ENCODE measurements at places on chromosomes 7 and 10.

GRCh38 chr10:3516234-3516922 lies 268.6 kb downstream of the KLF6 start:
- DNase-seq, result no peak

GRCh38 chr10:10685566-10685965 lies 332.1 kb upstream of the CELF2 start:
- no peak for DNase-seq

DNA sequence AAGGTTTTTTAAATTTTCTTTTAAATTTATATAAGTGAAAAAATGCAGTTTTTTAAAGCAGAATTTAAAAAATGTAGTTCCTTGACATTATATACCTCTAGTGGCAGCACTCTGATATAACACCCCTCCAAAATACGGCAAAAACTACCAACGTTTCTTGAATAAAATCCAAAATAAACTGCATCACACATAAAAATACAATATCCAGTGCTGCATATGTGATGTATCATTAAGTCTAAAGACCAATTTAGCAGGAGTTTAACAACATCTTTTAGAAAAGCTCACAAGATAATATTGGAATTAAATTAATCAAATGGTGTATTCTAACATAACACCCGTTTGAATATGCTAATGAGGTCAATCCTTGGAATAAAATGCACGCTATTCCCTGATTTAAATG lies 1.4 kb downstream of the TCERG1L start:
- DNase-seq, result no peak

GRCh38 chr7:107890493-107890961 lies 456 bp upstream of the DLD start:
- no peak for DNase-seq

GRCh38 chr7:46009211-46009610 lies 88.1 kb upstream of the IGFBP3 start:
- no peak for DNase-seq

GRCh38 chr7:25006276-25006675 lies 26.3 kb upstream of the OSBPL3 start:
- no peak for DNase-seq

GRCh38 chr7:79652619-79653018 lies 199.2 kb upstream of the MAGI2 start:
- DNase-seq, result no peak

DNA sequence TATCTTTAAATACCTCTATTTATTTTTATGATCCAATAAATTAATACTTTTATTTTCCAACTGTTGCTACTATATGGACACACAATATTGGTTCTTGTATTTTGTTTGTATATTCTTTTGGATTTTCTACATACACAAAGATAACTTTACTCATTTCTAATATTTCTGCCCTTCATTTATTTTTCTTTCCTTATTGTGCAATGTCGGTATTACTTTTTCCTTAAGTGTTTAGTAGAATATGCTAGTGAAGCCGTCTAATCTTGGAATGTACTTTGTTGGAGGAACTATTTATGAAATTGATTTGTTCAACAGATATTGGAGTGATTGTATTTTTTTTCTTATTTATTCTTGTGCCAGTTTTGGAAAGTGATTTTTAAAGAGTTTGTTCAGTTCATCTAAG lies 94.0 kb downstream of the ORC5 start:
- DNase-seq, result no peak

DNA sequence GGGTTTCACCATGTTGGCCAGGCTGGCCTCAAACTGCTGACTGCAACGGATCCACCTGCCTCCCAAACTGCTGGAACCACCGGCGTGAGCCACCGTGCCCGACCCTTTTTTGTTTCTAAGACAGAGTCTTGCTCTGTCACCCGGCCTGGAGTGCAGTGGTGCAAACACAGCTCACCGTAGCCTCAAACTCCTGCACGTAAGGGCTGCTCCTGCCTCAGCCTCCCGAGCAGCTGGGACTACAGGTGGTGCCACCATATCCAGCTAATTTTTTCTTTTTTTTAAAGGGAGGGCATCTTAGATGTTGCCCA lies 36.4 kb downstream of the ADAP1 start:
- no peak for DNase-seq

DNA sequence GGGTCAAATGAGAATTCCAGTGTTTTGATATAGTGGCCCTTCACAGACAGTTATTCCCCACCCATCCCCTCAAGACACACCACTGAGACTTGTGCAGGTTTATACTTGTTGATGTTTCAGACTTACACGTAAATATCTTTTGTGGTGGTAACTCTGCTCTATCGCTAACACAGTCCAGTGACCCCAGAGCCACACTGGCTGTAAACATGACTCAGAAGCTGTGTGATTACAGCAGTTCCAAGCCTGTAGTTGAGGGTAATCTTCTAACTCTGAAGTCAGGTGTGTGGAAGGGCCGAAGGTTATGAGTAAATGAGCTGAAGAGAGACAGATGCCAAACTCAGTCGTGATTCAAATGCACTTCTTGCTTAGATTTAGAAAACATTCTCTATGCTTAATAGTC lies 19.4 kb downstream of the NOBOX start:
- DNase-seq, result no peak

GRCh38 chr7:70695795-70696083 lies 436.2 kb upstream of the GALNT17 start:
- DNase-seq, result no peak

GRCh38 chr10:30818854-30819253 lies 189.3 kb upstream of the LYZL2 start:
- no peak for DNase-seq

- peak; percentile 48 for DNase-seq
These were observed 30.9 kb downstream of the GIMAP8 start for GRCh38 chr7:150481186-150481920.

DNA sequence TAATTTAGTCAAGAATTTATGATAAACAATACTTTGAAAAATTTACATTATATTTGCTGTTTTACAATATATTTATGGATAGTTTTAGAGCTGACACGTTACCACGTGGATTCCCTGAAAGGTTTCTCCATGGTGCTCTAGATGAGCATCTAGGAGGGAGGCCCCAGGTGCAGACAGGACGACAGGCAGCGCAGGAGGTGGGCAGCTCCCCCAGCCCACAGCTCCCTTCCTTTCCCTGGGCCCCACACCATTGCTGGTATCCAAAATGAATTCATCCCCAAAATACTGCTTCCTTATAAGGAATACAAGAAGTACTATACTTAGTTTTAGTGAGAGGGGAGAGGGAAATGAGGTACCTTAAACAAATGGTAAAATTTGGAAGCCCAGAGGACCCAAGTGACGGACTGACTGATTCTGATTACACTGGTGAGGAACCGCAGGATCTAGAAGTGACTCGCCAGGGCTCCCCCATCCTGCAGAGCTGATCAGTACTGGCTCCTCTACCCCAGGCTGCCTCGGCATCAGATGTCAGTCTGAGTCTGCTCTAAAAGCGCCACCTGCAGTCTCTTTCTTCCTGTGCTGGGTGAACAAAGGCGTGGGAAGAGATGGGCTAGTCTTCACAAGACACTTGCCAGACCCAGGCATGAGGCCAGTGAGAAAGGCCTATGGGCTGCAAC lies 89.2 kb downstream of the DLG5 start:
- DNase-seq, result peak; percentile 77

DNA sequence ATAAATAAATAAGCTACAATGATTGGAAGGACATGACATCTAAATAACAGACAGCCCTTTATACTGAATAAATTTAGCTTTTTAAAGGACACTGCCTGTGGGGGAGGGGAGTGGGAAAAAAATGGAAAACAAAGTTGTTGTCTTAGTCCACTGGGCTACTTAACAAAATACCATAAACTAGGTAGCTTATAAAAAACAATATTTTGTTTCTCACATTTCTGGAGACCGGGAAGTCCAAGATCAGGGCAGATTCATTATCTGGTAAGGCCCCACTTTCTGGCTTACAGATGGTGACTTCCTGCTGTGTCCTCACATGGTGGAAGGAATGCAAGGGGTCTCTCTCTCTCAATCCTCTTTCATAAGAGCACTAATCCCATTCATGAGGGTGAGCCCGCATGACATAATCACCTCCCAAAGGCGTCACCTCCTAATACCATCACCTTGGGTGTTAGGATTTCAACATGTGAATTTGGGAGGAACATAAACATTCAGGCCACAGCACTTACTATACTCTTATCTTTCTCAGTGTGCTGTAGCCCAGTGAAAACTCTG lies 43.0 kb downstream of the DNAJC12 start:
- DNase-seq, result no peak

- DNase-seq, result no peak
These were observed 175.8 kb downstream of the TRIL start for GRCh38 chr7:28782362-28782761.

DNA sequence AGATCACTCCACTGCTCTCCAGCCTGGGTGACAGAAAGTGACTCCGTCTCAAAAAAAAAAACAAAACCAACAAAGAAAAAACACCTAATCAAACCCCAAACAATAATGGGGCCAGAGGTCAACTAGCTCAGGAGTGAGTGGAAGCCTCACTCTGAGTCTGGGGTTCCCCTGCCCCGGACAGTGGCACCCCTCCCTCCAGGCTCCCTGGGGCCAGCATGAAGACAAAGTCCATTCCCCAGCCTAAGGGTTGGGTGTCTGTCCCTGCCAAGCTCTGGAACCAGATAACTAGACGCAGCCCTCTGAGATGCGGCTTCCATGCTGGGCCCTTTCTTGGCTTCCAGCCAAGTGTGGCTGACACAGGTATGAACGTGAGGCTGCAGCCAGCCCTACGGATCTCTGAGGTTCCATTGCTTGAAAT lies 1.7 kb upstream of the FUOM start:
- no peak for DNase-seq

DNA sequence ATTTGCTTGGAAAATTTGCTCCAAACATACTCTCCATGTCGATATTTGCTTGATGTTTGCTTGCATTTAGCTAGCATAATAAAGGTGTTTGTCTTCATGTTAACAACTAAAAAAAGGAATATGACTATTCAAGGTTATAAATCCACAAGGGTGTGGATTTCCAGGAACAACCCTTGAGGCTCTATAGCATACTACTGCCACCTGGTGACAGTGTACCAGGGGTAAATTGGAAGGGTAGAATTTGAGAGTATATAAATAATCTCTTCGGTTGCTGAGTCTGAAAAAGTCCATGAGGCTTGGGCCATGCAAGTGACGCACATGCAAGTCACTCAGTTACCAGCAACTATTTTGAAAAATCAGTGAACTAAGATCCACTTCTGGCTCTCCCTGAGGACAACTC lies 68.4 kb downstream of the SLIT1 start:
- DNase-seq, result no peak

DNA sequence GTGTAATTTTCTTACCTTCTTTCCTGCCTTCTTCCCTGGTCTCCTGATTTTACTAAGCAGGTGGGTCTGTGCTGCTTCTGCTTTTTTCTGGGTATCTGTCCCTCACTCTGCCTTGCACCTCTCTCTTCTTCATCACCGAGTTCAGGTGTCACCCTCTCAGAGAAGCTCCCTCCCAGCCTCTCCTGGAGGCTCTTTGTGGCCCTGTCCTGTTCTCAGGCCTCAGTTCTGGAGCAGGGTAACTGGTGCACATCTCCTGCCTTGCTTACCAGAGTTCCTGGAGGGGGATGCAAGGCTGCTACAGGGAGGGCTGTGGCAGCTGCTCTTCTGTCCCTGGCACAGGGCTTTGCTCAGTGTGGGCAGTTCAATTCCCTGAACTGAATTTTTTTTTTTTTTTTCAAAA lies 66.1 kb downstream of the RBM33 start:
- no peak for DNase-seq

DNA sequence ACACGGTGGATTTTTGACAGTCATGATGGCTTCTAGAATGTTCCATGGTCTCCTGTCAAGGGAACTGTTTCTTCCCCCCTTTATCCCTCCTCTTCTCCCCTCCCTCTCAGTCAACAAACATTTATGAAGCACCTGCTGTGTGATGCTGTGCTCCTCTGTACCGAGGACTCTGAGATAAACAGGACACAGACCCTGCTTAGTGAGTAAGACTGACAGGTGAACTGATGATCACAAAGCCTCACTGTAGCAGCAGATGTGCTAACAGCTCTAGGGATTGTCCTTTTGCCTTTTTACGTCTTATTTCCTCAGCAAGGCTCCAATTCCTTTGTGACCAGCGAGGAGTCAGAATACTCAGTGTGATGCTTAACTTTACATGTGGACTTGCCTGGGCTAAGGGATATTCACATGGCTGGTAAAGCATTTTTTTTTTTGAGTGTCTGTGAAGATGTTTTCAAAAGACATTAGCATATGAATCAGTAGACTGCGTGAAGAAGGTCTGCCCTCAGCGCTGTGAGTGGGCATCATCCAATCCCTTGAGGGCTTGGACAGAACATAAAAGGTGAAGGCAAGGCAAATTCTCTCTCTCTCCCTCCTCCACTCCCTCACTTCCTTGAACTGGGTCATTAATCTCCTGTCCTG lies 170.1 kb downstream of the ADRA2A start:
- no peak for DNase-seq

GRCh38 chr7:120813546-120814252 lies 44.2 kb downstream of the TSPAN12 start:
- no peak for DNase-seq

- no peak for DNase-seq
These were observed 182.1 kb downstream of the CHCHD3 start for GRCh38 chr7:132899833-132900232.

DNA sequence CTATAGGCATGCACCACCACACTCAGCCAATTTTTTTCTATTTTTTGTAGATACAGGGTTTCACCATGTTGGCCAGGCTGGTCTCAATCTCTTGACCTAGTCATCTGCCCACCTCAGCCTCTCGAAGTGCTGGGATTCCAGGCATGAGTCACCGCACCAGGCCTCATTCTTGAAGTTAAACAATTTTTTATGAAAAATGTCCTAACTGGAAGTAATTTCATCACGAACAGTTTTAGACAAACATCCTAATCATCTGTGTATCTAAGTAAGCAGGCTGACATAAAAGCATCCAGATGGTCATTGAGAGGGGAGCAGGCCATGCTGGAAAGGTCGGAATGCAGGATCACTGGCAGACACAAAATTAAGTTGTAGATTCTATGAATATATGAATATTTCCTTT lies 269.1 kb downstream of the ZMYND11 start:
- DNase-seq, result no peak

DNA sequence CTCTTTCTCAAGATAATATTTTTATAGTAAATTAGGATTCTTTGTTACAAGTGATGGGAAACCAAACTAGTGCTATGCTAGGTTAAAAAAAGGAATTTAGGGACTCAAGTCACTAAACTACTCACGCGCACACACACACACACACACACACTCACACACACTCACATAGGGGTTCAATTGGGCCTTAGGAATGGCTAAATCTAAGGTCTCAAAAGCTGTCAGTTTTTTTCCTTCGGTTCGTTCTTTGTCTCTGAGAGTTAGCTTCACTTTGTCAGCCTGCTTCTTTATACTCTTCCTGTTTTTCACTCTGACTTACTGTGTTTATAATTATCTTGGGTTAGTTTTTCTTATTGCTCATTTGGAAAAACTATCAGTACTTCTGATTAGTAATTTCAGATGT lies 138.9 kb downstream of the ADK start:
- no peak for DNase-seq

- DNase-seq, result no peak
These were observed 13.1 kb upstream of the TMEM213 start for GRCh38 chr7:138784692-138785091.

Measured in activated CD4-positive, alpha-beta T cell treated with anti-CD3 and anti-CD28 coated beads, Interleukin-2, amount 50 U/mL, for 48 hours (primary cell).